ENCODE measurements at places on chromosomes 6 and 20.

DNA sequence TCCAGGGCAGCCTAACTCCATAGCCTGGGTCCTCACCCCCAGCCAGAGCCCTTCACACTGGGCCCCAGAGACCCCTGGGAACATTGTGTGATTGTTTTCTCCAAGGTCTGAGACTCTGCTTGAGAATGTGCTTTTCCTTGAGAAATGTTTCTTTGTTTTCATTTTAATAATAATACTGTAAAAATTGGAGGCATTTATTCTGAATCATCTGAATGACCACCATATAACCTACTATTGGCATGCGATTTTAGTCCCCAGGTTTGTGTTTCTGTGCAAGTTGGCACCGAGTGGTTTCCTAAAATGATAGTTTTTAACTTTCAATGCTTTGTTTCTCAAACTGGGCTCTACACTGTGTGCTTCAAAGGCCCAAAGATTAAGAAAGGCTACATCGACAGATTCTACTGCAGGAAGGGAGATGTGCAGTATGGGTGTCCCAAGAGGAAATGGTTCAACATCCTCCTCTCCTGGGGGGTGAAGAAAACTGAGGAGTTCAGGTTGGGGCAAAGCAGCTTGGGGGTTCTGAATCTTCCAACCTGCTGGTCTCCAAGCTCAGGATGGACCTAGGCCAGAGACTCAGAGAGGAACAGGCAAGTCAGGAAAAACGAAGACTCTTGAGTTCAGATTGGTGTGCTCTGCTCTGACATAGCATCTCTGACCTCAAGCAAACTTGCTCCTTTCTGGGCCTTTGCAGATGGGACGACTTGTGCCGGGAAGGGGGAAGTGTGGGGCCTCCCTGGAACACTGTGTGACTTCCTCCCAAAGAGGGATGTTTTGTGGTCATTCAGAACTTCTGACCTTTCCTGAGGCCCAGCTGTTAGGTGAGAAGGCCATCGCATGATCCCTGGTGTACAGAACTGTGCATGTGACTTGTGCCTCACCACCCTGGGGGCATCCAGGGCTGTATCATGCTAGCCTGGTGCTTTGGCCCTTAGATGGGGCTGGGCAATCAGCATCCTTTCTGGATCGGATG lies 31.0 kb downstream of the DAAM2 start:
- DNase-seq = no peak

DNA sequence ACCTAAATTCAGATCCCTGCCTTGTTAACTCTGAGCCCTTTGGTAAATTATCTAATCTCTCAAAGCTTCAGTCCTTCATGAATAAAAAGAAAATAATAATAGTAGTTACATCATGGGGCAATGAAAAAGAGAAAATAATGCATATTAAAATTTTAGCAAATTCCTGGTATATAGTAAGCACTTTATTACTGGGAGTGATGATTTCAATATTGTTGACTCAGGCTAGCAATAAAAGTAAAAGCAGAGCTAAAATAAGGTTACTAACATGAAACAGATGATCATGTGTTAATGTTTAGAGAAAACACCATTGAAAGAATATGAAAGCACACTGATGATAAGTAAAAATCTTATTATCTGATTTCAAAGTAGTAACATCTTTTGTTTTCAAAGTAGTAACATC lies 13.6 kb downstream of the GINS1 start:
- peak; percentile 8 for DNase-seq

- DNase-seq = no peak
These were observed 4.4 kb downstream of the PYGB start for GRCh38 chr20:25252230-25252651.

- peak; percentile 72 for DNase-seq
These were observed 94.4 kb upstream of the BEND6 start for GRCh38 chr6:56860475-56860874.

Data from GM23248 (cell line).